ENCODE measurements at places on chromosomes 2 and 18.
A peak's percentile ranks its signal among the peaks of the same experiment; 100 is the strongest.

DNA sequence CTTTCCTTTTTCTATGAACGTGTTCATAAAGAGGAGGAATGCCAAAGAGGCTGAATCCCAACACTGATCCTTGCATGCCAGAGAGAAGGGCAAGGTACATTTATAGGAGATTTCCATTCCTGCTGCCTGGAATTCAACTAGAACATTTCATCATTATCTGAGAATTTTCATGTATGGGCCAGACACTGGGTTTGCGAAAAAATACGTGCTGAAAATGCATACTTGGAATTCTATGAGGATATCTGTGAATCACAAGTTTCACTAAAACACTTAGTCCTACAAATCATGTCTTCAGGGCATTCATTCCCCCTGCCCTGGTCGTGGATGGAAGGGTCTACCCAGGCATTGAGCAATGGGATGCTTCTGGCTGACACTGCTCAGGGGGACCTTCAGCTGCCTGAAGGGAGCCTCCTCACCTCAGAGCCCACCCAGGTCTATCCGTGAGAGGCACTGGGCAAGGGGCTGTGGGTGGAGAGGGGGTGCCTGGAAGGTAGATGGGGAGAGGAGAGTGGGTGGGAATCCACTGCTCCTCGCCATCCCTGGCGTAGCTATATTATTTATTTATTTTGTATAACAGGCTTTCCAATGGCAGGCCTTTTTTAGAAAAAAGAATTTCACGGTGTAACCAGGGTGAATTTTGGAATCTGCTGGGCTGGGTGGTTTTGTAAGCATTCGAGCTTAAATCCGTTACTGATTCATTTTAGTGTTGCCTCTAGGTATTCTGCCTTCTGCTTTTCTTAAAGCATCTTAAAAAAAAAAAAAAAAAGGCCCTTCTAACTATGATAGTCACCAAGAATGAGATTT is 560.6 kb upstream of the ID2 start:
- no peak for DNase-seq

- DNase-seq, result no peak
Observed at GRCh38 chr18:69599377-69599776, 198.7 kb downstream of the DOK6 start.

DNA sequence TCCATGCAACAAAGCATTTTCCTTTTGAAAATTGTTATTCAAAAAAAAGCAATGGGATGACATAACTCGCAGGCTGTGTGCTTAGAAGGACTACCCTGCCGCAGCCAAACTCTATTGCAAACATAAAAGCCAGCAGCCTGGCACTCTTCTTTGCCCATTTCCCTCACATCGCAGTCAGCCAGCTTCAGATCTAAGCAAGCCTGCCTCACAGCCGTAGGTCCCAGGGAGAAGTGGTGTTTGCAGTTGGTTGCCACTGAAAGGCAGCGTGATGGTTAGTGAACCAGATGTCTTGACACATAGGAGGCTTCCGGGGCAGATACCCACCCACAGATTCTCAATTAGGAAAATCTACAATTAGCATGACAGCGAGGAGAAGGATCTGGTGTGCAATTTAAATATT is 655.2 kb downstream of the RNF144A start:
- peak; percentile 33 for DNase-seq

- DNase-seq, result no peak
Observed at GRCh38 chr2:60298006-60298696, 255.3 kb downstream of the BCL11A start.

DNA sequence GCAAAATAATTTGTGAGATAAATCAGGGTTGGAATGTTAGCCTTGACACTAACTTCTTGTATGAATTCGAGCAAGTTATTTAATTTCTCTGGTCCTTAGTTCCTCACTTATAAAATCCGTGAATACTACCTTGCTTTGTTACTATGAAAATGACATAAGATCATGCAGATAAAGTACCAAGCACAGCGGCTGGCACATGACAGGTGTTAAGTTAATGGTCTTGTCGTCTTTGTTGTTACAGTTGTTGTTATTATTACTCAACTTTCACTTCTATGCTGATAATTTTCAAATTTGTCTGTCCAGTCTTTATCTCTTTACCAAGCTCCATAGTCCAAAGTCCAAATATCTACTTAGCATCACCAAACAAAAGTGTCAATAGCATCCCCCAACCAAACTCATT is 482.1 kb downstream of the ARHGAP15 start:
- no peak for DNase-seq

DNA sequence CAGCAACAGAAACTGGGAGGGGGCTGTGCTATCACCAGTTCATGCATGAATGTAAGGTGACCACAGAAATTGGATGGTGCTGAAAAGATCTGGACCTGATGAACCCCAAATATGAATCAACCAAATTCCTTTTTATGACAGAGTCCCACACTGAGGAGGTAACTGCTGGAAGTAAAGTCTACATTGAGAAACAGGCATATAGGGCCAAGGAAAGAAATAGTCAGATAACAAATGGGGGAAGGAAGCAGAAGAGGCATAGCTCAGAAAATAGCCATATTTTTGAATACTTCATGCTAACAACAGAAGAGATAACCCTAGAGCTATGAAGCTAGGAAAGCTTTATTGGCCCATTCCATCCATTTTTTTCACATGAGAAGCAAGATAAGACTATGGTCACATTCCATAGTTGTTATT is 25.8 kb downstream of the ZC3H6 start:
- no peak for DNase-seq

- DNase-seq, result no peak
Observed at GRCh38 chr2:74514368-74515270, at the start of gene TLX2. Gene TLX2, plus strand, starts transcription at chr2:74514450. Its CDS starts 357 bp downstream, at chr2:74514807.

DNA sequence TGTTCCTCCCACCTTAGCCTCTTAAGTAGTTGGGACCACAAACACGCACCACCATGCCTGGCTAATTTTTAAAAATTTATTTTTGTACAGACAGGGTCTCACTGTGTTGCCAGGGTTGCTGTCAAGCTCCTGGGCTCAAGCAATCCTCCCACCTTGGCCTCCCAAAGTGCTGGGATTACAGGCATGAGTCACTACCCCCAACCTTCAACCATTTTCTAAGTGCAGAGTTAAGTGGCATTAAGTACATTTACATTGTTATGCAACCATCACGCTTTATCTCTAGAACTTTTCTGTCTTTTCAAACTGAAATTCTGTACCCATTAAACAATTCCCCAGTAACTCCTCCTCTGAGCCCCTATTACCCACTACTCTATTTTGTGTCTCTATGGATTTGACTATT is 45.9 kb upstream of the AFF3 start:
- DNase-seq, result no peak

DNA sequence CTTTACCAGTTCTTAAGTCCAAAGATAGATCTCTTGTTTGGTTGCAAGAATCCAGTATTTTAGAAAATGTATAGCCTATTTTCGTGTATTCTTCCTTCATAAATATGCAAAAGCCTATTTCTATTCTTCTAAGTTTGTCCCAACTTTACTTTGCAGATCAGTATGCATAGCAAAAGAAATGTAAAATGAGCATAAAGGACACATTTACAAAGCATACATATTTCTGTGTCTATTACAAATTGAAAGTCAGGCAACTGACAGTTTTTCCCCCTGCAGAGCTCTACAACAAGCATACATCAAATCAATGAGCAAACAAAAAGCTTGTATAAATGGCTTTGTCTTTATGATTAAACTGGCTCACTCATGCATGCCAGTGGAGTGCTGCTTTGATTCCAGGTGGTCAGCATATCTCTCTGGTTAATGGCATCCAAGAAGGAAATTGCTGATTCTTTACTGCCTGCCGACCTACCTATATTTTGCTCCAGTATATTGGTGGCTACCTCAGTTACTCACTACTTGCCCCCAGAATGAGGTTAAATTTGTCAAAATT is 10.0 kb upstream of the VPS54 start:
- DNase-seq, result no peak

DNA sequence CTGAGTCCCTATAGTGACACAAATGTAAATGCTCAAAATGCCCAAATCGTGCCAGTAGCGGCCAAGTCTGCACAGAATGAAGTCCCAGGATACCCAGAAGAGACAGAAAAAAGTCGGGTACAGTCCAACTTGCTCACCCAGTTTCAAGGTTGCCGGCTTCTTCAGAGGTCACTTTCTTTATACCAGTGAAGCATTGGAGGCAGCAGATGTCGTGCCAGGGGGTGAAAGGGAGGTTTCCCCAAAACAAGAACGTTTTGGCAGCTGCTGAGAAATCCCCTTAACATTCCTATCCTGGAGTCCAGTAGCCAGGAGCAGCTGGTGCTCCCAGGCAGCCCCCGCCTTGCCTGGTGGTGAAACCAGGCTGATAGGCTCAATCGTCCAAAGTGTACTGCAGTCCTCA is 58.1 kb upstream of the MCFD2 start:
- no peak for DNase-seq

- DNase-seq, result no peak
Observed at GRCh38 chr18:75491361-75491760, 63.9 kb upstream of the SMIM21 start.

- DNase-seq, result no peak
Observed at GRCh38 chr18:27996801-27997272, 180.1 kb downstream of the CDH2 start.

GRCh38 chr18:49537232-49537896 is 24.5 kb upstream of the LIPG start:
- no peak for DNase-seq

DNA sequence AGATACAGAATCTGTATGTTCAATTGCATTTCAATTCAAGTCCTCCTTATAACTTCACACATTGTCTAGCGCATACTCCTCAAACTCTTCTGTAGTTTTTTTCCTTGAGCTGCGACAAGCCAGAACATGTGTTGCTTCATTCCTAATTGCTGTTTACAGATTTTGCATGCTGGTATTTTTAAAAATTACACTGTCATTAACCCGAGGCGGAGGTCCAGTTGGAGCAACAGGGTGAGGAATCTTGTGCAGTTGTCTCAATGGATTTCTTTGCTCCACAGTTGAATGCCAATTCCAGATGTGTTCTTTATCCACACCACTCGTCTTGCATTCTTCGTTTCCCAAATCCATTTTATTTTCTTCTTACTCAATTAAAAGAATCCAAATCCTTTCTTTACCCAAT is 16.4 kb upstream of the SERPINB13 start:
- DNase-seq, result no peak

DNA sequence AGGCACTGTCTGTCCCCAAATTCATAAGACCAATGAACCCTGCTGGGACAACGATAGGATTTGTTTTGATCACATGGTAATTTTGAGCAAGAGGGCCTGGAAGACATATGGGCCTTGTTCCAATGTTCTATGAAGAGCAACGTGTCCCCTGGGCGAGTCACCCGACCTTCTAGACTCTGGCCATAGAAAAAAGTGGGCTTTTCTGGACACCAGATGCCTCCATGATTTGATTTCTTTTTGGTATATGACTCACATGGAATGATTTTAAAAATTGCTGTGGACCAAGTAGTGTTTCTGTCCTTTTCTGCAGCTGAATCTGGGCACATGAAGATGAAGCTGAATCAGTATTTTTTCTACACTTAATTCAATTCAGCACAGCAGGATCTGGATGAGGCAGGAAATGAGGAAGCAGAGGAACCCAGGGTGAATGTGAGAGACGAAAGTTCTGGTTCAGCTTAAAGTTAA is 104.9 kb downstream of the CDC42EP3 start:
- no peak for DNase-seq

DNA sequence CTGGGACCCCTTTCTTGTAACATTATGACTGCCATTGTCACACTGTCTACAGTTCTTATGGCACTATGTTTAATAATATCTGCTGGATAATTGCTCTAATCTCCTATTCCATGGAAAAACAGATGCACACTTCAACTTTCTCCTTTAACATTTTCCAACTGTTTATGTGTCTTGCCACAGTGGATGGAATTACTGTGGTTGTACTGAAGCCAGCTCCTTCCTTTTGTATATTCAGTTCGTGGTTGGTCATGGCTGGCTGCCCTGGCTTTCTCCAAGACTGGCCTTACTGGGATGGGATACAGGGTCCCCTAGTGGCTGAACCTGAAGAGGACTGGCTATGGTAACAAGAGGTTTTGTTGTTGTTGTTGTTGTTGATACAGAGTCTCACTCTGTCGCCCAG is 113.9 kb downstream of the SS18 start:
- no peak for DNase-seq

GRCh38 chr2:201996679-201997314 is 36.9 kb upstream of the FZD7 start:
- DNase-seq, result no peak

DNA sequence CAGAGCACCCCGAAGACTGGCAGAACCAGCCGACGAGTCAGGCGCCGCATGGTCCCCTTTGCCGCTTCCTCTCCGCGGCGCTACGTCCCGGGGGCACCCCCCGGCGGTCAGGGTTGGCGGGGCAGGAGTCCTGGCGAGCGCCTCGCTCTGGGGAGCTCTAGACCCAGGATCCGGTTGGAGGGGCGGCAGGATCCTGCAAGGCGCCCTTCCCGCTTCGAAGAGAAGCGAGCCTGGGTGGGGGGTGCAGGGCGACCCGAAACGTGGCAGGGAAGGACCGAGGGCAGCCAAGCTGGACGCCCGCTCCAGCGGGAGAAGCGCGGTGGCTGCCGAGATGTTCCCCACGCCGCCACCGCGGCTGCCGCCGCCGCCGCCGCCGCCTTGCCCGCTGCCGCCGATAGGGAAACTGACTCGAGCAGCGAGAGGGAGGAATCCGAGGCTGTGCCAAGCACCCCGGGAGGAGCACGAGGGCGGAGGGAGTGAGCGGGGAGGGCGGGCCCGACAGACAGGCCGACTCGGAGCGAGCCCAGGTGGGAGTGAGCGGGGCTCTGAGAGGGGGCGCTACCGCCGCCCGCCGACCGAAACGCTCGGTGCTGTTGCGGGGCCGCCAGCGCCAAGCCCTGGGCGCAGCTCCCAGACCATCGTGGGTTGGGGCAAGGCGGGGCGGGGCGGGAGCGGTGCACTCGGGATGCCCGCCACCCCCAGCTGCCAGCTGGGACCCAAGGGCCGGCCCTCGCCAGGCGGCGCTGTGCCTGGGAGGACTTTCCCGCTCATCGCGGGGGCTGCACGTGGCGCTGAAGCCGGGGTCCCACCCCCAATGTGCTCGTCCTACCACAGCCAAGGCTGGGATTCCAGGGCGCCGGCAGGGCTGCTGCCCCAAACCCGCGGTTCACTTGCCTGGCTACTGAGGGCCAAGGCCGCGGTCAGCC is at the start of gene GALNT14:
TSS of gene GALNT14 (minus strand) at position 404 of the 926 bp plus-strand sequence. CDS start at position 50, 354 bp downstream.
- DNase-seq, result peak; percentile 53

DNA sequence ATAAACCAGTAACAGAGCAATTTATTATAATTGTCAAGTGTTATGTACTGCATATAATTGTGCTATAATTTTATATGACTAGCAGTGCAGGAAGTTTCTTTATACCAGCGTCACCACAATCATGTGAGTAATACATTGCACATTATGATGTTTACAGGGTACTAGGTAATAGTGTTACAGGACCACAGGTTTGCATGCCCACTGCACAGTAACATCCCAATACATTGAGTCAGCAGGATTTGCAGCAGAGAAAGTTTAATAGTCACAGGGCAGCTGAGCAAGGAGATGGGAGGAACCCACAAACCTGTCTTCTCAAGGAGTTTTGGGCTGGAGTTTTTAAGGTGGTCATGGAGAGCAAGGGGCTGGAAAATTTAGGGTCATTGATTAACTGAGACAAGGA is 1042.9 kb upstream of the ACVR2A start:
- DNase-seq, result no peak
